ENCODE measurements at places on chromosomes 5 and 9.

DNA sequence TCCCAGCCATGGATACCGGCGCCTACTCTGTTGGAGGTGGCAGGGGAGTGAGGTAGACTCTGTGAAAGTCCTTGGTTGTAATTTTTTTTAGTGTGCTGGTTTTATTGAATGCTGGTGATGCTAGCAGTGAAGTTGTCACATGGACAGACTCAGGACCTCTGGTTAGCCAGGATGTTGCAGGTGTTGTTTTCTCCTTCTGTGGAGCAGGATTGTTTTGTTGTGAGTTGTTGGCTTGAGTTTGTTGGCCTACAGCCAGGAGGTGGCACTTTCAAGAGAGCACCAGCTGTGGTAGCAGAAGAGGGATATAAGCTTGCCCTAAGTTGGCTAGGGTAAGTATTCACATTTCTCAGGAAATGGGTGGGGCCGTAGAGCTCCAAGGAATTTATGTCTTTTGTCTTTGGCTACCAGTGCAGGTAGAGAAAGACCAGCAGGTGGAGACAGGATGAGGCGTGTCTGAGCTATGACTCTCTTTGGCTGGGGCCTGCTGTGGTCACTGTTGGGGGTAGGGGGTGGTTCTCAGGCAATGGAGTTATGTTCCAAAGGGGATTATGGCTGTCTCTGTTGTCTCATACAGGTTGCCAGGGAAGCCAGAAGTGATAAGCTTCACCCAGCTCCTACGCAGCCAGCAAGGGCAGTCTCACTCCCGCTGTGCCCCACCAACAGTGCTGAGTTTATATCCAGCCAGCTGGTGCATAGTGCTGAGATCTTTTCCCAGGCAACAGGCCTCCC lies 248.7 kb downstream of the TAF11L14 start:
- H3K36me3 ChIP-seq = no peaks in the 10 kb centered on the region
- no peak overlapping the region for H3K4me3 ChIP-seq
- no peak overlapping the region for H3K27ac ChIP-seq
- no peaks in the 10 kb centered on the region for H3K4me1 ChIP-seq

DNA sequence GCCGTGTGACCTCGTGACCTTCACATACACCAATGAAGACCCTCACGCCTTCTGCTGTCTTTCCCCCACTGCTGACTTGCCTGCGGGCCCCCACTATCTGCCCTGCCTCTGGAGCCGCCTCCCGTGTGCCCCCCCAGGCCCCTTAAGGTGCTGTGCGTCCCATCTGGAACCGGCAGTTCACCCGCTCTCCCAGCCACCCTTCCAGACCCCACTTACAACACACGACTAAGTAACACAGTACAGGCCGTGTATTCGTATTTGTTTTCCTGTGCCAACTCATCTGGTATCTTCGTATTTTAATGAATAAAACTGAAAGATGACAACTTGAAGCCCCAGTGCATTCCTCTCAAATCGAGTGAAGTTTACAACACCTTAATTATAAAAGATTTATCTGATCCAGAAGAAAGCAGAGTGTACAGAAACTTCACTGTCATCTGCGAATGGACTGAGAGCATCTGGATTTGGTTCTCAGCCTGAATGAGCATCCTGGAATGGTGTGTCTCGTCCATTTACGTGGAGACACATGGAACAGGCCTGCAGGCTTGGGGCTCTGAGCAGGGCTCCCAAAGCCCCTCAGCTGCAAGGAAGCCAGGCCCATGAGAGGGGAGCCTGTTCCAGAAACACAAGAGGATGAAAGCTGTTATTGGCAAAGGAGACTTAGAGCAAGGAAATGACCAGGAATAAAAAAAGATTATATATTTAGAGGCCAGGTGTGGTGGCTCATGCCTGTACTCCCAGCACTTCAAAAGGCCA lies 21.9 kb upstream of the TERT start:
- no peak overlapping the region for H3K4me3 ChIP-seq
- H3K27ac ChIP-seq = no peak overlapping the region
- H3K36me3 ChIP-seq = peaks cover 40% of the 10 kb centered on the region
- peak; percentile 19 for DNase-seq

GRCh38 chr5:134028496-134028895 lies 23.7 kb upstream of the VDAC1 start:
- no peak for DNase-seq
- H3K27ac ChIP-seq = no peak overlapping the region
- H3K36me3 ChIP-seq = no peaks in the 10 kb centered on the region
- no peak overlapping the region for H3K4me3 ChIP-seq
- no peaks in the 10 kb centered on the region for H3K4me1 ChIP-seq

DNA sequence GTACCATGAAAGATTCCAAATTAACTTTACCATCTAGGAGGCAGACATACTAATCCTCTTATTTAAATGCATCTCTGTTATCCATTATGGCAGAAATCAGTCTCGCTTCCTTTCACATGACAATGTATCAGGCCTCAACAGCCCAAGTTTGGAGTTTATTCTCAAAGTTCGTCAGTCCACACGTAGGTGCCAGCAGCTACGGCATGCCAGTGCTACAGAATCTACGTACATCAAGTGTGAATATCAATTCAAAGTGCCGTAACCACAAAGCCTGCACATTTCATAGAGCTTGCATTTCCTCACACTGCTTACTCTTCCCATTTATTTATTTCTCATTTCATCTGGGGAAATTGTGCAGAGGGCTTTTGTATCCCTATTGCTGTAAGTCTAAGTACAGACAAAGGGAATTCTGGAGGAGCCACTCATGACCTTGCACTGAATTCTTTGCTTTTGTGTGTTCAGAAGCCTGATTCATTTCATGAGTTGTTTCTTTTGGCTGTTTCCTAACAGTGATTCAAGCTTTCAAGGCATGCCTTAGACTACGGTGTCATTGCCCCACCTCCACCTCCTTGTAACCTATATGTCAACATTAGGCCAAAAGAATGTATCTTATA lies 10.0 kb downstream of the ENC1 start:
- H3K27me3 ChIP-seq = no peaks in the 10 kb centered on the region
- H3K4me3 ChIP-seq = no peak overlapping the region
- no peak overlapping the region for H3K27ac ChIP-seq
- H3K4me1 ChIP-seq = peaks cover 4% of the 10 kb centered on the region
- H3K36me3 ChIP-seq = no peaks in the 10 kb centered on the region
- no peak for DNase-seq

- H3K36me3 ChIP-seq = no peaks in the 10 kb centered on the region
- no peak overlapping the region for H3K4me3 ChIP-seq
- H3K27ac ChIP-seq = peak overlapping the region; percentile 23
- no peaks in the 10 kb centered on the region for H3K27me3 ChIP-seq
Observed at GRCh38 chr5:147547730-147548129, 37.9 kb upstream of the DPYSL3 start.

DNA sequence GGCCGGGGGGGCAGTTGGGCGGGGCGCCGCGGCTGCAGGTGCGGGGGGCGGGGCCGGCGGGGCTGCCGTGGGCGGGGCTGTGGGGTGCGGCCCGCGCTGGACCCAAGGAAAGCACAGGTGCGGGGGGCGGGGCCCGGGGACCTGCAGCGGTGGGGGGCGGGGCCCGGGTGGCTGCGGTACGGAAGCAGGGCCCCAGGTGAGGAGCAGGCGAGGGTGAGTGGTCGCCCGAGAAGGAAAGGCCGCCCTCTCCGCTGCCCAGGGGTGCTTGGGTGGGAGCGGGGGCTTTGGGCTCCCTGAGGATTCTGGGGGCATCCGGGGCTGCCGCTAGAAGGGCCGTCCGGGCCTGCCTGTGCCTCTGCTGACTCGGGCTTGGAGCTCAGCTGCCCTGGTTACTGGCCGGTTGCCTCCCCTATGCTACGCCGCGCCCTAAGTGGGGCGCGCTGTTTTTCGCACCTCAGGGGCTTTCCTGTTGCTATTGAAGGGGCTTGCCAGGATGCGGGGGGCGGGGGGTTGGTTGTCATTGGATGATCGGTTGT lies 767 bp downstream of the RALGPS1 start:
- no peak overlapping the region for H3K27ac ChIP-seq
- H3K4me1 ChIP-seq = peaks cover 5% of the 10 kb centered on the region
- H3K4me3 ChIP-seq = peak overlapping the region; percentile 74
- no peaks in the 10 kb centered on the region for H3K27me3 ChIP-seq
- peak; percentile 67 for DNase-seq
